Epithelial cell of proximal tubule (primary cell): ENCODE measurements at places on chromosomes 4 and X. TPM values are rescaled to one million over a fixed set of nuclear protein-coding genes. Genes with fewer than 3 reads are reported as not detected.

GPR34 gene
- total RNA-seq, result not detected in 2 replicates

ERCC6L gene
- total RNA-seq, result 6.6 and 9.5 TPM in 2 replicates

GRCh38 chrX:149004936-149005335 is 500.2 kb downstream of the IDS start:
- DNase-seq, result no peak

- DNase-seq, result no peak
Measured at GRCh38 chr4:153205757-153206156, 1.5 kb downstream of the TRIM2 start.

DNA sequence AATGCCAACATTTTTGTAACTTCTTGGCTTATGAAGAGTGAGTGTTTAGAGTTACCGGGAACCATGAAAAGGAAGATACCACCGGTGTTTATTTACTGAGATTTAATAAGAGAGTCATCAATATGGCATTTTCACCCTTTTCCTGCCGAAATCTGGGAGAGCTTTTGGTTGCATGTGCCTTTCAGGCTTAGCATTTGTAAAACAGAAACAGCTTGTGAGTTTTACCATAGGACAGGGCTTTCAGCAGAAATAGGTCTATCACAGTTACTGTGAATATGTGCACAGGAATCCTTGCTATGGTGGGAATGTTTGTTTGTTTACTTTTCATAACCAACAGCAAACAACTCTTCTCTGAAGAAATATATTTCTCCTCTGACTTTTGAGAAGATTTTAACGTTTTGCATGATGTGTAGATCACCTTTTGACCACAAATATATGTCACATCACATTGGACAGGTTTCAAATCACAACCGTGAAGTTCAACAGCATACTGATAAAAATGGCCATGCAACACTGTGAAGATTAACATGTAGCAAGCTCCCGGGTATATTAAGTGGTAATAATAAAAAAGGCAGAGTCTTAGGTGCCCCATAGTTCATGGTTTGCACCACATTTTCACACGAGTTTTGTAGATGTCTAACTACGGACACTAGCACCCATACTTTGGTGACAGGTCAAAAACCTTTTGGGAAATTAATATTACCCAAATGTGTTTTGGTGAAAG is 21.3 kb downstream of the ARHGAP24 start:
- no peak for DNase-seq
